GM13977 (cell line): ENCODE measurements at places on chromosomes 6 and 20.

DNA sequence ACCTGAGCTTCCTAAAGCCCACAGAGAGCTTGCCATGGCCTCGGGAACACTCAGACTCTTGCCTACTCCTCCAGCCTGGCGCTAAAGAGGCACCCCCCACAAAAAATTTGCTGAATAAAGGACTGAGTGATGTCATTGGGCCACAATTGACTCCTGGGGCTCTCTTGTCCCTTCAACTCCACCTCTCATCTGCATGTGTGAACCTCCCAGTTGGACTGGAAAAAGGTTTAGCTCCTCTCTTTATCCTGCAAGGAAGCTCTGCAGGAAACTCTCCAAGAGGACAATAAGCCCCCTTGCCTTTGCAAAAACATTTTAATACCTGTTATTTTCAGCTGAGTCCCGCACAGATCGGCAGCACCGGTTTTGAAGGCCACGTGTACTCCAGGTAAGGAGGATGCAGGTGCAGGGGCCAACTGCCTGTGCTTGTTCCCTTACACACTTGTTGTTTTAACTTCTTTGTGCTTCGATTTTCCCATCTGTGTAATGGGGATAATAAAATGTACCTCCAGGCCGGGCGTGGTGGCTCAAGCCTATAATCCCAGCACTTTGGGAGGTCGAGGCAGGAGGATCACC is 107.3 kb downstream of the TFAP2C start:
- DNase-seq = no peak

DNA sequence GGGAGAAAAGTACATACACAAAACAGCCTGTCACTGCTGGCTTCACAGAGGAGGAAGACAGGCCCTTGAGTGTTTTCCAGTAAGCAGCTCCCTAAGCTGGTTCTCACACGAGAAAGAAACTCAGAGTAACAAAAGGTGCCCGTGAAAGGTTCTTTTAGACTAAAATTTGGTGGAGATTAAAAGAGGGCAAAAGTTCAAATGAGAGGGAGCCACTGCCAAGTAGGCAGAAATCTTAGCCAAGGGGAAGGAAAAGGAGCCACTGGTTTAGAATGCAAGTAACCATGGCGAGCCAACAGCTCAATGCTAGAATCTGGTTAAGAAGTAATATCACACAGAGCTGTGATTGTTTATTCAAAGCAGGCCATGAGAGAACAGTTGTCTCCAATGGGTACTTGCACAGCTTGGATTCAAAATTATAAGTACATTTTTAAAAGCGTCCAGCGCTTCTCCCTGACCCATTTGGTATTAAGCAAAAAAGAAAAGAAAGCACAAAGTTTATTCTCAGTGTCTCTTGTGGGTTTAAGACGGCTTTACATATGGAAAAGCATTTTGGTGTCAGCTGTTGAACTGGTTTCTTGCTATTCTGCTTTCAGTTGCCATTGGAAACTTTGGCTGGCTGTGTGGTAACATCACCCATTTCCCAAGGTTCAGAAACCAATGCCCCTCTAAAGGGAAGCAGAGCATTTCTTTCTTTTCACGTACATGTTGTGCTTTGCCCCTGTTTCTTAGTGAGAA is 648.5 kb downstream of the RNF144B start:
- no peak for DNase-seq

GRCh38 chr6:119330520-119331113 is 18.9 kb downstream of the MAN1A1 start:
- DNase-seq = no peak

DNA sequence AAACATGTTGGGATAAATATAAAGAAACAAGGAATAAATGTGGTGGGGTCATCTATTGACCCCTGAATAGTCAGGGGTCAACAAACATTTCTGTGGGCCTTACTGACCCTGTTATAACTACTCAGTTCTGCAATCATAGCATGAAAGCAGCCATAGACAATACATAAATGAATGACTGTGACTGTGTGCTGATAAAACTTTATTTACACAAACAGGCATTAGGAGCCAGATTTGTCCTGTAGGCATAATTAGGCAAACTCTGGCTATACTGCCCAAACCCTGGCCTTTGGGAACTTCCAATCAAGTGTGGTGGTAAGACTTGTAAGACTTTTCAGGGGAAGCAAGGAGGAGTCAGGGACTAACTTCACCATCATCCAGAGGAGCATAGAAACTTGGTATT is 222.7 kb downstream of the KHDC1L start:
- no peak for DNase-seq

DNA sequence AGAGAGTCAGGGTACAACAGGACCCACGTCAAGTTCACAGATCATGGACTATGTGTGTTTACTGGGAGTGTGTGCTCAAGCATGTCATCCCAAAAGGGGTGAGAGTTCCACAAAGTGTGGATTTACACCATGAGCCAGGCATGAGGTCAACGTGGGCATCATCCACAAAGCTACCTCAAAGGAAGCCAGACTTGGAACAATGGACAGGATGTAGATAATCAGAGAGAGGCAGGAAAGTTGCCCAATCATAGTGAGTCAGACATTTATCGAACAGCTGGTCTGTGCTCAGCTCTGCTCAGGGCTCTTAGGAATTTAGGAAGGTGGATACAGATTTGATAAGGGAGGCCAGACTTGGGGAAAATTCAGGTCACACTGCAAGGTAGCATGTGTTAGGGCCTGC is 317.2 kb upstream of the CDYL start:
- no peak for DNase-seq

DNA sequence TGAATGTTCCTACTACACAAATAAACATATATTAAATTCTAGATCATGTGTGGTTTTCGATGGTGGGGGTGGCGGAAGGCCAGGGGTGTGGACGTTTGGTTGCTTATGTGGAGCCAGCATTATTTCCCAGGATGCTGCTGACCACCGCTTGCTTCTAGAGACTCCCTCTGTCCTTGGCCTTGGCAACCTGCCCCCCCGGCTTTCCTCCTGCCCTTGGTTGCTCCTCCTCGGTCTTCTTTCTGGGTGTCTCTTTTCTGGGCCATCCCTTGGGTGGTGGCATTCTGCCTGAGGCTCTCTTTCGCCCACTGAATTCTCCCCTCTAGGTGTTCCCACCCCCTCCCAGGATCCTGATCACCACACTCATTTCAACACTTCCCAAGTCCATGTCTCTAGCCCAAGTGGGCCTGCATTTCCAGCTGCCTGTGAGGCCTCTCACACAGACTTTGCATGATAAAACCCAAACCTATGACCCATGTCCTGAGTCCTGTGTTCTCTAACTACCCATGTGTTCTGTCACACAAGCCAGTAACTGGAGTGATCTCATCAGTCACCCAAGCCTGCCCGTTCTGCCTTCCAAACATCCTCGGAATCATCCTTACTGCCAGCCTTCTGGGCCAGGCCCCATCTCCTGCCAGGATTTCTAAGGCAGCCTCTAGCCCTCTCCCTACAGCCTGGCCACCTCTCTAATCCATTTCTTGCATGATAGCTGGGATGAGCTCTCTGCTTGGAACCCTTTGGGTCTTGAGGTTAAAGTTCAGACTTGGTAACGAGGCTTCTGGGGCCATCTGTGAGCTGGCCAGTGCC is 71.2 kb downstream of the CDS2 start:
- no peak for DNase-seq

DNA sequence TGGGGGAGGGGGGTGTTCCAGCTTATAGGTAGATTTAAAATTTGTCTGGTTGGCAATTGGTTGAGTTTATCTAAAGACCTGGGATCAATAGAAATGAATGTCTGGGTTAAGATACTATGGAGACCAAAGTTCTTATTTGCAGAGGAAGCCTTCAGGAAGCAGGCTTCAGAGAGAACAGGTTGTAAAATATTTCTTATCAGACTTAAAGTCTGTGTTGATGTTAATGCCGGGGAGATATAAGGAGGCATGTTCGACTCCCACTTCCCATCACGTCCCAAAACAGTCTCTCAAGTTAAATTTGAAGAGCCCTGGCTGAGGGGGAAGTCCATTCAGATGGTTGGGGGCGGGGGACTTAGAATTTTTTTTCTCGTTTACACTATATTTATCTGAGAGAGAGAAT is 12.3 kb upstream of the BLCAP start:
- no peak for DNase-seq

DNA sequence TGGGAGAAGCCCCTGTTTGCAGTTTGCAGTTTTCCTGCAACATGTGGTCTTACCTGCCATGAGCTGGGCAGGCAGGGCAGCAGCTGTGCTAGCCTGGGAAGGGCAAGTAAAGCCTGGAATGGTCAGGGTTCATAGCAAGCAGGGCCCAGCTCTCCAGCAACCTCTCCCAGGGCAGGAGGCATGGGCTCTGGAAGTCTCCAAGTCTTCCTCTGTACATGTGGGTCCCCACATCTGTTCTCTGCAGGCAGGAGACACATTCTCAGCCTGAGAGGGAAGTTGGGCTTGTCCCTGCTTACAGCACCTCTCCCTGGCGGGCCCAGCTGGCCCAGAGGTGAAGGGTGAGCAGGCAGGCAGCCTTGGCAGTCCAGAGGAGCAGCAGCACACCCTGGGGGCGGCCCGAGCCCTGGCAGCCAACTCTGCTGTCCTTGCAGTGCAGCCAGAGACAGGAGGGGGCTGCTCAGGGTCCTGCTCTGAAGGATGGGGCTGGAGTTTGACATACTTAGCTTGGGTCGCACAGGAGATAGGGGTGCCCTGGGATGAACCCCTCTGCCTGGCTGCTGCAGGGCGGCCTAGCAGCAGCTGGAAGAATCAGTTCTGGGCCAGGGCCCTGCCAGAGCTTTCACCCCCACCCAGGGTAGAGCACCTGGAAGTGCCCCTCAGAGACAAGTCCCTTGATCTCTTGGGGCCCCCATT is 176.0 kb downstream of the MRPL14 start:
- DNase-seq = no peak

- DNase-seq = no peak
Observed at GRCh38 chr6:100392423-100392822, 72.3 kb downstream of the SIM1 start.

DNA sequence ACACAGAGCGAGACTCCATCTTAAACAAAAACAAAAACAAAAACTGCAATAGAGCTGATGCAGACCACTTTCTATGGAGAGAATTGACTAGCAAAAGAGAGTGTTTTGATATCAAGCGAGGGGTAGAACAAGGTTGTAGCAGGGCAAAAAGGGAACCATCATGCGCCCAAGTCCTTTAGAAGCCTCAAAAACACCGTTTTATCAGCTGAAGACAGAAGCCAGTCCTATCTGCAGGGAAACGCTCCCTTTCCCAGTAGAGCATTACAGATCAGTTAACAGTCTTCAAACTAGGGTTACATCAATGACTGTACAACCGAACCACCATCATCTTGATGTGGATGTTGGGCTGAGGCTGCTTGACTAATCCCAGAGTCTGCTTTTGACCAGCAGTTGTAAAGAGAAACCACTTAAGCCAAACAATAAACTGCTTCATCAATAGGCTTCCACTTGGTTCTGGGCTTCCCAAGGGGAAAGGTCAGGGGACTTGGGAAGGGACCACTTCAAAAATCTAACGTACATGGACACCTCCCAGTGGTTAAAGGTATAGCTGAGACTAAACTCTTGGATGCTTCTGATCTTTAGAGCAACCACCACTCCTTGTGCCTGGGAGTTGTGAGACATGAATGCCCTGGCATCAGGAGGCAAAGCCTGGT is 59.6 kb upstream of the SPDEF start:
- DNase-seq = no peak

GRCh38 chr6:24666097-24666640 is 530 bp downstream of the TDP2 start:
- peak; percentile 28 for DNase-seq

GRCh38 chr20:4324611-4325243 is 309.4 kb upstream of the RNF24 start:
- no peak for DNase-seq

DNA sequence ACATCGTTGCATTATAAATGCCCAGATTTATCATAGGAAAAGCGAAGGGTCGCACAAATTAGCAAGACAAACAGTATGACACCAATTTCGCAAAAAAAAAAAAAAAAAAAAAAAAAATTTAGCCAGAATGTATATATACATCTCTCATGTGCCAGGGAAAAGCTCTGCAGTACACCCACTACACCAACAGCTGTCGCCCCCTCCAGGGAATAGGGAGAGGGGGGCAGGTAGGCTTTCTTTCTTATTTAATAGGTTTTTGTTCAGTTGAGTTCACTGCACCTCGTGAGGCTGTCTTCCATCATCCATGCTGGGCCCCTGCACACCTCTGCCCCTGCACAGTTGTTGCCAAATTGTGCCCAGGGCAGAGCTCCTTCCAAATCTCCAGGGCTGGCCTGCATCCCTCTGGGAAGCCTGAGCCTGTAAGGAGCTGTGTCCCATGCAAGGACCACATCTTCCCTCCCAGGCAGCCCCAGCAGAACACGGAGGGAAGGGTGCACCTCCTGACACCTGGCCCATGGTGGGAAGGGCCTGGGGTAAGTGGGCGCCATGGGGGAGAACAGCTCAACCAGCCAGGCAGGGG is 85.4 kb downstream of the NINL start:
- DNase-seq = no peak

DNA sequence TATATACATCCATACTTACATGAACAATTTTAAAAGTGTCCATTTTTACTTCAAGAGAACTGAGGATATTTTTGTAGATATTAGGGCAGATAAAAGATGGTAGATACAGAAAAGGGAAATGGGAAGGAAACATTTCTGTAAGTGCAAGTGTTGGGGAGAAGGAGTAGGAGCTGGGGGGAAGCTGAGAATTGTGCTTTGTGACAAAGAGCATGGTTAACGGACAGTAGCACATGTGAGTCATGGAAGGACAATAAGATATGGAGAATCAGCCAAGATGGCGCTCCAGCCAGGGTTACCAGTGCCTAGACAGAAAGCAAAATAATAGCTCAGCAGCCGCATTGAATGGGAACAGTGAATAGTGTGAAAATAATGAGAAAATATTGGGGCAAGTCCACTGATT is 12.7 kb upstream of the HLA-DRB1 start:
- no peak for DNase-seq

DNA sequence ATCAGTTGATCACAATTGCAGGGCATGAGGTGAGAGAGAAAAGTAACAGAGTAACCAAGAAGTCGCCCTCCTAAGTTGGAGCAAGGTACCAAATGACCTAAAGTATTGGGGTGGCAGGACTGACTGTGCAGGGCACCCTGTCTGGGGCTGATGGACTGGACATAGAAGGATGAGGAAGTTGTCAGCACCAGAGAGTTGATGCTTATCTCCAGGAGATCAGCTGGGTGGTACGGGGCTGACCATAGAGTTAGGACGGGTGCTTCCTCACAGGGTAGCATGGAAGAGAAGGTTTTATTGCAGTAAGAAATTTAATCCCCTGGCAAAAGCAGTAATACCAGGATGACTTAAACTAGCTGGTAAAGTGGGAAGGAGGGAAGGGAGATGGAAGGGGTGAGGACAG is 66.7 kb downstream of the TMEM170B start:
- DNase-seq = no peak

DNA sequence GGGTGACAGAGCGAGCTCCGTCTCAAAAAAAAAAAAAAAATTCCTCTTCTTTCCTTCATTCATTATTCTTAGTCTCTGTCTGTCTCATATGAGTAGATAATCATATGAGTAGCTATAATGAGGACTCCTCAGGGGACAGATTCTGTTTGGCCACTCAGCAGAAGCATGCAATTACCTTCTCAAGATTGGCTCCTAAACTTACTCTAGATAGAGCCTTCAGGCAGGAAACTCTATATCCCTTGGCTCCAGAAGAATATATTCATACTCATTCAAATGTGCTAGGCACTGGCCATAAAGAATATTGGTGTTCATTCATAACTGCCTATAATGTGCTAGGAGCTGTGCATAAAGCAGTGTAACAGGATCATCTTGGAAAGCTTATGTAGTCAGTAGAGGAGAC is 2.2 kb upstream of the ACAT2 start:
- DNase-seq = no peak

- peak; percentile 61 for DNase-seq
Observed at GRCh38 chr6:148947621-148948444, 201.0 kb downstream of the UST start.
